ENCODE measurements at places on chromosomes 2 and 18.

GRCh38 chr18:62249478-62250097, 62.5 kb downstream of the RELCH start:
- DNase-seq = no peak

DNA sequence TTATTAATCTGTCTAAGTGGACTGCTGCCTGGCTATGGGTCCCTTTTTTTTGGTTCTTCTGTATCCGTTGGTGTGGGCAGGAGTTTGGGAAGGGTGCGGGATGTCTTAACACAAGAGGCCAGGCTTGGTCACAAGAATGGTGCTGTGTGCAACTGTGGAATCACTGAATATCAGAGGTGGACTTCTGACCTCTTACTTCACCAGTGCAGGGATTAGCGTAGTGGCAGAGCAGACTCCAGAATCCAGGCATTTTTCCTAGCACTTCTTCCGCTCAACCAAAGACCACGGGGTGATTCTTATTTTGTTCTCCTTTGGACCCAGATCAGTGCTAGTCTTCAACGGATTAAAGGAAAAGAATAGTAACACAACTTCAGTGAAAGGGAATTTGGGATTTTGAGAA, 254.3 kb upstream of the TNP1 start:
- DNase-seq = no peak

GRCh38 chr18:13451213-13451540, 232.6 kb downstream of the LDLRAD4 start:
- DNase-seq = no peak

- DNase-seq = no peak
Measured at GRCh38 chr18:68220458-68220857, 494.4 kb downstream of the TMX3 start.

DNA sequence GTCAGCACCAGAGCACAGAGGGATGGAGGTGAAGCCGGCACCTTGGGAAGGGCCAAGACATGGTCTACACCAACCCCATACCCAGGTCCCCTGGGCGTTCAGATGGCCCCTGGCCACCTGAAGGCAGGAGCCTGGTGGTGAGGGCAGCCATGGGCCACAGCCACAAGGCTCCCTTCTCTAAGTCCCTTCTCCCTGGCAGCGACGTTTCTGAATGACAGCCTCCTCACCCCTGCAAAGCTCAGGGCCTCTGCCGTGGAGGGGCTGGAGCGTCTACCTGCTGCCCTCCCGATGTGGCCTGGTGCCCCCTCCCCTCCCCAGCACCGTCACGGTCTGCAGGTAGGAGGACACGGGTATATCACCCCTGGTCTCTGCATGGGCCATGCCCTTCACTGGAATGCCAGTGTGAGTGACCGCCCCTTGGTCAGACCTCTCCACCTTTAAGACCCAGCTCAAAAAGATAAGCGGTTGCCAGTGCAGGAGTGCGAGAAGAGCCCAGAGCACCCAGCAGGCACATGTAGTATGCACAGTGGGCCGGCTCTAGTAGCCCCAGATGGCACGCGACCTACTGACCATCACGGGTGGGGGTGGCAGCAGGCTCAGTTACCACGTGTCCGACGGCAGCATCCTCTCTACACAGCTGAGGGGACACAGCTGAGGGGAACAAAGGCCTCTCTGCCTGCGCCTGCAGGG, 46.6 kb downstream of the HS6ST1 start:
- DNase-seq = no peak

- DNase-seq = no peak
Measured at GRCh38 chr18:9025091-9025838, 77.2 kb upstream of the NDUFV2 start.

- no peak for DNase-seq
Measured at GRCh38 chr18:46556590-46557206, 100.3 kb downstream of the LOXHD1 start.

DNA sequence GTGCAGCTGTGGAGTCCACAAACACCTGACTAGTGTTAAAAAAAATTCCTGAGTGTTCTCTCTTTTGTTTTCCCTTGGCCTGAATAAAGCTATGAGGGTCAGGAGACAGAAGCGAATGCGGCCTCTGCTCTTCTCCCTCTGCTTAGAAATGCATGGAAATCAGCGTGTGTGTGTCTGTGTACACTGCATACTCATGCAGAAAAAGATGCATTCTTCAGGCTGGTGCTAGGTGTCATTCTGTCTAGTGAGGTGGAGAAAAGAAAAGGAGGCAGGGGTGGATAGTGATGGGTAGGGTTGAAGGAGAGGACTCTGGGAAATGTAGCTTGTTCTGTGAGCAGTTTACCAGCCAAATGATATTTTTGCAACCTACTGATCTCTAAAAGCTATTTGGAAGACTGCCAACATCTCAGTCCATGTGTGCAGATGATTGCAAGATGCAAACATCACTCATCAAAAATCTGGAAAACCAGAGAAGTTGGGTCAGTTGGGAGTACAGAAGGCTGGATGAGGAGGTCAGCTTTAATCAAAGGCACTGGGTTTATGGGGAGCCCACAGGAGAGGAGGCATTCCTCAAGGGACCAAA, 177.7 kb downstream of the INSIG2 start:
- no peak for DNase-seq

- no peak for DNase-seq
Measured at GRCh38 chr2:237923481-237924163, 43.2 kb upstream of the UBE2F start.

DNA sequence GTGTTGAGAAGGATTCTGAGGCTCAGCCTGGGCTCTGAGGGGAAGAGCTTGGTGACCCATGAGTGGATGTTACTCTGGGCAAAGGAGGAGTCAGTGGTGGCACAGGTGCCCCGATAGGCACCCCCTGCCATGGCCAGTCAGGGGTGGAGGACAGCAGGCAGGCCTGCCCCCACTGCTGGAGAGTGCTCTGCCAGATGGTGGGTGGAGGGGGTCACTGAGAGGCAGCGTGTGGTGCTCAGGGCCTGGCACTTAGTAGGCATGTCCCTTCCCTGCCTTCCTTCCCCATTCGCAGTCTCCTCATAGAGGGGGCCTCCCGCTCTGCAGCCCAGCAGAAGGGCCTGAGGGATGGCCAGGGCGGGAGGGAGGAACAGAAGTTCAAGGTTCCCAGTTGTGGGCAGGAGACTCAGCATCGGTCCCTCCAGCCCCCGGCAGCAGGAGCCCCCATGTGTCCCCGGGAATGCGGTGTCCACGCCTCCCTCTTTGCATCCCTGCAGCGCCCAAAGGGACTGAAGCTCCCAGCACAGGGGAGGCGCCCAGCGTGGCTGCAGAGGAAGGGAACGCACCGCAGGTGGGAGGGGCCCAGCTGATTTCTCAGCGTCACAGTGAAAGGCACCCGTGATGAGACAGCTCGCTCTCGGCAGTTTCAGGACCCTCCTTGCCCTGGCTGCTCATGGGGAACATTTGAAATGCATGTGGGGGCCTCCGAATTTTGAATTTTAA, 5.7 kb upstream of the SNED1 start:
- DNase-seq = no peak

GRCh38 chr2:187011206-187011832, 162.3 kb upstream of the ZSWIM2 start:
- DNase-seq = no peak

- DNase-seq = no peak
Measured at GRCh38 chr18:79397247-79397829, 1.6 kb downstream of the NFATC1 start.

DNA sequence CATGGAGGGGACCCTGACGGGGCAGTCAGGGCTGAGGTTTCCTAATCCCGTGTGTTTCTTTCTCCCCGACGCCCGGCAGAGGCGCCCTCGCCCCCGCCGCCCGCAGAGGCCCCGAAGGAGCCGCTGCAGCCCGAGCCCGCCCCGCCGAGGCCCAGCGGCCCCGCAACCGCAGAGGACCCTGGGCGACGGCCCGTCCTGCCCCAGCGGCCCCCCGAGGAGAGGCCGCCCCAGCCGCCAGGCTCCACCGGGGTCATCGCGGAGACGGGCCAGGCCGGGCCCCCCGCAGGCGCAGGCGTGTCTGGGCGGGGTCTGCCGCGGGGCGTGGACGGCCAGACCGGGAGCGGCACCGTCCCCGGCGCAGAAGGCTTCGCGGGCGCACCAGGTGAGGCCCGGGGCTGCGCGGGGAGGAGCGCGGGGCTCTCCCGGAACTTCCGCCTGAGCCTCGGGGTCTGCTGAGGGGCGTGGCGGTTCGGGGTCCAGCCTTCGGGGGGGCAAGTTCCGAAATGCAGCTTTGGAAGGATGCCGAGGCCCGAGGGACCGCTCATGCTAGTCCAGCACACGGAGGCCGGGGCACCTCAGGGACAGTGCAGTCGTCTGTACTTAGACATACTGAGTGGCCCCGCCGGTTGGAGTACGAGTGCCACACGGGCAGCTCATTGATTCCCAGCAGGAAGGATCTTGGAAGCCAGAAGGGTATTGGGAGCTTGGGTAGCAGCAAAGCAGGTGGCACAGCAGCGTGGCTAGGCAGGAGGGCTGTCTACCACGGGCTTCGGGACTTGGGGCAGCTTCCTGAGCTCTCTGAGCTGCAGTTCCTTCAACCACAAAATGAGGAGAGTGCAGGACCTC, 60.1 kb downstream of the EMILIN2 start:
- no peak for DNase-seq

GRCh38 chr2:38115216-38116032, 39.5 kb upstream of the CYP1B1 start:
- DNase-seq = no peak

DNA sequence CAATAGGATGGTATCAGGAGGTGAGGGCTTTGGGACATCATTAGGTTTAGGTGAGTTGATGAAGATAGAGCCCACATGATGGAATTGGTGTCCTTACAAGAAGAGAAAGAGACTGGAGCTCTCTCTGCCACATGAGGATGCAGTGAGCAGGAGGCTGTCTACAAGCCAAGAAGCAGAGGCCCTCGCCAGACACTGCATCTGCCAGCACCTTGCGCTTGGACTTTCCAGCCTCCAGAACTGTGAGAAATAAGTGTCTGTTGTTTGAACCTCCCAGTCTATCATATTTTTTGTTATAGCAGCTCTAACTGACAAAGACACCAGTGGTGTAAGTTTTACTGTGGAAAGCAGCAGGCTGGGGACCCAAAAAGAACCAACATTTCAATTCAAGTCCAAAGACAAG, 571.1 kb upstream of the ID2 start:
- no peak for DNase-seq

GRCh38 chr2:204205538-204205937, 269.0 kb downstream of the ICOS start:
- no peak for DNase-seq

- DNase-seq = no peak
Measured at GRCh38 chr2:226609366-226609765, 190.3 kb downstream of the IRS1 start.

- DNase-seq = no peak
Measured at GRCh38 chr2:206983161-206983859, 44.0 kb downstream of the CPO start.

- no peak for DNase-seq
Measured at GRCh38 chr2:239811111-239811781, 213.9 kb downstream of the NDUFA10 start.

DNA sequence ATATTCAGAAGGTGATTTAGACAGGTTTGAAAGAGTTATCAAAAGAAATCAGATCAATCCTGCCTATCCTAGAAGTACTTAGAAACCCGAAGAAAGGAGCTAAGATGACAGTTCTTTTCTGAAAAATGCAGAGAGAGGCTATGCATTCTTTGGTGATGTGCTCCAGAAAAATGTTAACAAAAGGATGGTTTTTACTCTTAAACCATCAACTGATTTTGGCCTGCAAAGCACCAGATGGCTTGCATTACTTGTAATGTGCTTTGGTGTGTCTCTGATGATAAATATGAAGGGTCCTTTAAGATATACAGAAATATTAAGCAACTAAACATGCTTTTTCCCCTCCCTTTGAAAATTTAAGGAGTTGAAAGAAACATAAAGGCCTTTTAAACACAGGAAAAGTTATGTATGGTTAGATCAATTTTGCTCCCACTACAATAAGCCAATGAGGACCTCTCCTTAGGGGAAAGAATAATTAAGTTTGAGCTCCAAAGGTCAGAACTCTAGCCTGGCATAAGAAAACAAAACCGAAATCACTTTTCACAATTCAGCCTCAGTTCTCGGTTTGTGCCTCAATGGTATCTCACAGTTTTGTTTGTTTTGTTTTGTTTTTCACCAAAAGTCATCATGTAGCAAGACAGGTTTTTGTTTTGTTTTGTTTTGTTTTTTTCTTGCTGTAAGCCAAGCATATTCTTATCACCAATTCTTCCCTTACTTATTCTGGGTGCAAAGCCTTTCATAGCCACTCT, 302.4 kb upstream of the NT5C1B start:
- DNase-seq = no peak

- DNase-seq = no peak
Measured at GRCh38 chr2:213199871-213200270, 48.5 kb upstream of the IKZF2 start.

DNA sequence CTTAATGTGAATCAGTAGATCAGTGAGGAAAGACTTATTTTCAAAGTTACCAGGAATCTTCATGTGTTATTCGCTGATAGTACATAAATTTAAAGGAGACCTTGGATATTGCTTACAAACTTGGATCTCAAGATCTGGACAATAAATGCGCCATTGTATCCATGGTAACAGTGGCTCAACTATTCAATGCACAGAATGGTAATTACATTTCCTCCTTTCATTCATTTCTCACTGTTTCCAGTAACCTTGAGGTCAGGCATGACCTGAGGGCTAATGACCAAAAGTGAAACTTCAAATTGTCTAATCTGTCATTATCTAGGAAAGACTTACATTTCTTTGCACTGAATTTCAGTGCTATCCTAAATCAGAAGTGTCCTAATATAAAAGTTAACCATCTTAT, 8.1 kb downstream of the LRP2 start:
- no peak for DNase-seq

- no peak for DNase-seq
Measured at GRCh38 chr18:8235894-8236293, 373.3 kb upstream of the RAB12 start.

GRCh38 chr18:59881728-59882656, 17.8 kb upstream of the PMAIP1 start:
- no peak for DNase-seq

- no peak for DNase-seq
Measured at GRCh38 chr2:207936380-207936779, 88.9 kb downstream of the PLEKHM3 start.

GRCh38 chr2:160015746-160016145, 46.7 kb downstream of the PLA2R1 start:
- DNase-seq = no peak

DNA sequence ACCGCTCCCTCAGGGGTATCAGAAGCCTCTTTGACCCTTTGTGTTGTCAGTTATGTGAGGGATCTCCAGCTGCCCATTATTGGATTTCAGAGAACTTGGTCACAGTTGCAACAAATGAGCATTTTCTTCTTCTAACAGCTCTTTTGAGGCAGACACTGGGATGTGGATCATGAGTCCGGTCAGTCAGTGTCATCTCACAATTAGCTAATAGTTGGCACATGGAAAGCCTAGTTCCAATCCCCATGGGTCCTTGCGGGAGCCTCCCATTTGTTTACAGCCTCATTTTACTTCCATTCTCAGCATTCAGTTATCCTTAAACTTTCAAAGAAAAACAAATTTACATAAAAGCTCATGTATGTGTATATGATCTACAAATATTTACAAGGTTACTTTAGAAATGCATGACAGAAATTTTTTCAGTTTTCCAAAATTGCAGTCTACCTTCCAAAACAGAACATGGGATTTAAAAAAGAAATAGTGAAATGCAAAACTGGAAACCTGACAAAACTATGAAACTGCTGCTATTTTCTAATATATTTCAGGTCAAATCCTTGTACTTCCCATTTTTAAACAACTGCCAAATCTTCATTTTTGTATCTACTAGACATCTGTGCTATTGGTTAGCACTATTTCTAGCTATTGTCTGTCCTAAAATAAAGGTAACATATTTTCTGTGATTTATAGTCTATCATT, 547.1 kb upstream of the ZEB2 start:
- DNase-seq = no peak

GRCh38 chr18:33195795-33196194, 244.7 kb downstream of the CCDC178 start:
- no peak for DNase-seq
